Fibroblast of skin of scalp (primary cell): ENCODE measurements at places on chromosomes 2 and 18.

GRCh38 chr2:229162015-229162414 is 109.1 kb downstream of the PID1 start:
- no peak for DNase-seq

GRCh38 chr2:660586-661359 is 16.4 kb downstream of the TMEM18 start:
- no peak for DNase-seq

DNA sequence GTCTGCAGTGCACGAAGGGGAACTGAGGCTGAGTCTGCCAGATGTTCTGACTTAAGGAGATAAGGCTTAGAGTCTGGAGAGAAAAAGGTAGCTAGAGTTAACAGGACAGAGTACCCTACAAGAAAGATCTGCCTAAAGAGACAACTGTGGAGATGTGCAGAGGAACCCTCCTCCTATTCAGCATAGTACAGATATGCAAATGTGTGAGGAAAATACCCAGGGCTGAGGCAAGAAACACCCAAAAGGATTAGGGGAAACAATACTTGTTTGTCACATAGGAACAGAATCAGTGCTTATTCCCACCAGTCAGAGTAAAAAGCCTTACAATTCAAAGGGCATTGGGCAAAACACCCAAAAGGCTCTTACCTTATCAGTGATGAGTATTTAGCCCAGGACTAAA is 67.8 kb downstream of the SS18 start:
- no peak for DNase-seq

DNA sequence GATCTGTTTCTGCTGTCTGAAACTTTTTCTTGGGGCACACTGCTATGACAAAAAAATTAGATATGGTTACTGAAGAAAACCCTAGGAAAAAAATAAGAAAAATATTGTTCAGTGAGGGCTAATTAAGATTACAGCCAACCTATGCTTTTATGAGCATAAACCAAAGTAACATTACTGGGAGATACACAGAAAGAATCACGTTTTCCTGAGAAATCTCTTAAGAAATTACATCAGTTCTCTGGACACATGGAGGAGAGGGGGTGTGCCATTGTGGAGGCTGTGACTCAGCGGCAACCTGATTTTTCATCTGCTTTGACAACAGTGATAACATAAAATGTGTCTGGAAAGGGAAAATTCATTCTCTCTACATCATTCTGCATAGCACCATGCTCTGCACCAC is 13.4 kb upstream of the NMI start:
- peak; percentile 88 for DNase-seq

DNA sequence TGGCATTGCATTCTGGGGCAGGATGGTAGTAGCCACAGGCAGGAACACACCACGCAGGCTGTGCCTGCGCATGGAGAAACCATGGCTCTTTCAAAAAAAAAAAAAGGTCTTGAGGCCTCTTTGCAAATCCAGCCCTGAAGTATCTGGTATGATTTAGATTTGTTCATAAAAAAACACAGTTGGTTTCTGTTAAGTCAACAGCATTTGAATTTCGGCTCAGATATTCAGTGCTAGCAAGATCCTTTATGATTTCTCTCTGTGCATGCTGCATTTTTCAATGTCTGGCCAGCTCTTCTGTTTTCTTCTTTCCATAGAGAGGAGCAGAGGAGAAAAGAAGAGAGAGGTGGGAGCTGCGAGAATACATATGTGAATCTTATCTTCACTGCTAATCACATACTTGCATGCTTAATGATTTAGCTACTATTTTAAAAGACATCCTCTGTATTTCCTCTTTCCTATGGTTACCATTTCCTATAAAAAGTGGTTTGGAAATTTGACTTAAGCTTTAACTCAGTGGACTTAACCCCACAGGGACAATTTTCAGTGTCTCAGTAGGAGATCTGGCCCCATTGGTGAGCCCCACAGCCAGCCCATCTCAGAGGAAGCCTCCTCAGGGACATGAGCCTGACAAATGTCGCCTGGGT is 214.3 kb upstream of the APCDD1 start:
- no peak for DNase-seq

GRCh38 chr2:25274868-25275574 is 66.7 kb downstream of the DNMT3A start:
- peak; percentile 19 for DNase-seq
